ENCODE measurements at places on chromosomes 16 and 17. TPM values are rescaled to one million over a fixed set of nuclear protein-coding genes. Genes with fewer than 3 reads are reported as not detected.

CCL23 gene
- total RNA-seq, result not detected

COL1A1 gene
- total RNA-seq, result 1.7 TPM

KRT33B gene
- not detected for total RNA-seq

MT1M gene
- 1.0 TPM for total RNA-seq

SKAP1 gene
- 0.96 TPM for total RNA-seq

PRR35 gene
- total RNA-seq, result 0.13 TPM

NOS2 gene
- not detected for total RNA-seq

TMEM238L gene
- 1.1 TPM for total RNA-seq

C16orf74 gene
- 0.86 TPM for total RNA-seq

DNA sequence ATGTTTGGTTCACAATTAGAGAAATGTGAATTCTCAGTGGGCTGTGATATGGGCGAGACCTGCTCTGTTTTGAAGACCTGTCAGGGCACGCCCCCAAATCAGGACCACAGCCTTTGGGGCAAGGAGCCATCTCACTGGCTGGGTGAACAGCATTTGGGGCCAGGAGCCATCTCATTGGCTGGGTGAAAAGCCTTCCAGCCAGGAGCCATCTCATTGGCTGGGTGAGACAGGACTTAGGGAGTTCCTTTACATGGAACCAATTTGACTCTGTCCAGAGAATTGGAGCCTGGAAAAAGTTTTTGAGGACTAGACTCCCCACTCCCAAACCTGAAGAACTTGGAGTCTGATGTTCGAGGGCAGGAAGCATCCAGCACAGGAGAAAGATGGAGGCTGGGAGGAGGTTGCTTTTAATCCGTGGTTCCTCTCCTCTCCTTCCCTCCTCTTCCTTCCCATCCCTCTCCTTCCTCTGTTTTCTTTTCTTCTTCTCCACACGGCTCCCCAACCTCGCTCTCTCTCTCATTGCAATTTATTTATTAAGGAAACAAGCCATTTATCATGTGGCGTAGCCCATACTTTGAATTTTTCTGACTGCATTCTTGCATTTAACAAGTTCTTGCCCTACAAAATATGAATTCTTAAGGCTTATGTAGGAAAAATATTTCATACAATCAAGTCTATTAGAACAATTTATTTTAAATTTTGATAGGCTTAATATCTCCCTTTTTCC is 19.7 kb downstream of the FOXL1 start:
- ATAC-seq, result no peak

DNA sequence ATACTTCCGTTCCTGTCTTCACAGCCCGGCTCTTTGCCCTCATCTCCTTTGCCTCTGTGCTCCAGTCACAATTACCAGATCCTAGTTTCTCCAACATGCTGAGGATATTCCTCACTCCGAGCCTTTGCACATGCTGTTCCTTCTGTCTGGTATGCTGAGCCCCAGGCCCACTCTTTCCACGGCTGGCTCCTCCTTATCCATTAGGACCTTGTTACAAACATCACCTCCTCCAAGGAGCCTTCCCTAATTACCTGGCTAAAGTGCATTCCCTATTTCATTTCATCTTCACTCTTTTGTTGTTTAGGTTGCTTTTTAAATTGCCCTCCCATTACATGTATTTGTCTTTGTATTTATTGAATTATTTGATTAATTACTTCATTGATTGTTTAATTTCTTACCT is 14.9 kb upstream of the ADGRG1 start:
- ATAC-seq, result no peak

- peak; percentile 5 for ATAC-seq
Observed at GRCh38 chr17:55264278-55264644, 499 bp upstream of the HLF start.

GRCh38 chr17:74795327-74796020 is 19.3 kb upstream of the NAT9 start:
- ATAC-seq, result no peak

DNA sequence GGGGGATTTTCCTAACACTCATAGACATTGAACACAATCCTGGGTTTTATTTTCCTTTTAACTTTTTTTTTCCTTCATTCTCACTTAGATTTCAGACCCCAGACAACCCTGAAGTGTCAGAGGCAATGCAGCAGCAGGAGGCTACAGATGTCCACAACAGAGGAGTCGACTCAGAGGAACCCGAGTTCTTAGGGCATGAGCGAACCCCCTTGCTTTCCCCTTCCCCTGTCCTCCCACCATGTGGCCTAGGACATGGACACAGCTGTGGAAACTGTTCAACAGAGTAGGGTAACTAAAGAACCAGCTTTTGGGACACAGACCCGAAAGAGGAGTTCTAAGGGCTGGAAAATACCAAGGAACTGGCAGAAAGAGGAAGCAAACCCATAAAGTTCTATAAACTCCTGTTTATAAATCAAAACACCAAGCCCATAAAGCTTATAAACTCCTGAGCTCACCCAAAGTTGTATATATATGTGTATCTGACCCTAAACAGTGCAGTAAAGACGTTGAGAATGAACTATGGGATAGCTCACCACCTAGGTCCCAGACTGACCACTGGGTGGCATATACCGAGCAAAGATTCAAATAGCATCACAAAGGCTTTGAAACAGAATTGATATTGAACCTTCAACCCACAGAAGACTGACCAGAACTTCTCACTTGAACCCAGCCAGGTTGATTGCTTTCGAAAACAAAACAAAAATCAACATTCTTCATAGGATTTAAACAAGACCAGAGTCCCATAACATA is 33.9 kb downstream of the CMTM4 start:
- ATAC-seq, result peak; percentile 51

DNA sequence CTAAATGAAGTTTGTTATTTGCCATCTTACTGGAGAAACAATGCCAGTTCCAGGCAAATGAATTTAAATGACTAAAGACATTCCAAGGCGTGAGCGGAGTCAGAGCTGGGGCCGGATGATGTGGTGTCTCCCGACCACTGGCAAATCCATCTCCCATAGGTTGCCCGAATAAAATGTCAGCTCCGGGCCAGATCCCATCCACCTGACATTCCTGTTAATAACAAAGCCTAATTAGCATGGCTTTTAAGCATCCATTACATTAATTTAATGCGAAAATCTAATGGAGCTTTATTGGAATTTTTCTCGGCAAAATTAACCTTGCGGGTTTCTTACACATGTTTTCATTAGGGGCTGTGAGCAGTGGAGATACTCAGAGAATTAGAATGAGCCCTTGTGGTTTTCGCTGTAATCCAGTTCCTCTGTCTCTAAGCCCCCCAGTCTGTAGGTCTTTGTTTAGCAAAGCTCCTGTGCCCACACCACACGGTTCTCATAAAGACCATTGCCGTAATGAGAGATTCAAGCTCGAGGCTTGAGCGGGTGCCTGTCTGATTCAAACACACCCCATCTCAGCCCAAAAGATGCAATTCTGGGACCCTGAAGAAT is 123.3 kb downstream of the CCT6B start:
- ATAC-seq, result no peak

GRCh38 chr17:78885956-78886355 is 17.0 kb downstream of the CEP295NL start:
- ATAC-seq, result no peak

GRCh38 chr17:72826602-72827001 is 265.9 kb downstream of the SLC39A11 start:
- no peak for ATAC-seq

- no peak for ATAC-seq
Observed at GRCh38 chr17:40695874-40696472, 7.6 kb downstream of the KRT24 start.

DNA sequence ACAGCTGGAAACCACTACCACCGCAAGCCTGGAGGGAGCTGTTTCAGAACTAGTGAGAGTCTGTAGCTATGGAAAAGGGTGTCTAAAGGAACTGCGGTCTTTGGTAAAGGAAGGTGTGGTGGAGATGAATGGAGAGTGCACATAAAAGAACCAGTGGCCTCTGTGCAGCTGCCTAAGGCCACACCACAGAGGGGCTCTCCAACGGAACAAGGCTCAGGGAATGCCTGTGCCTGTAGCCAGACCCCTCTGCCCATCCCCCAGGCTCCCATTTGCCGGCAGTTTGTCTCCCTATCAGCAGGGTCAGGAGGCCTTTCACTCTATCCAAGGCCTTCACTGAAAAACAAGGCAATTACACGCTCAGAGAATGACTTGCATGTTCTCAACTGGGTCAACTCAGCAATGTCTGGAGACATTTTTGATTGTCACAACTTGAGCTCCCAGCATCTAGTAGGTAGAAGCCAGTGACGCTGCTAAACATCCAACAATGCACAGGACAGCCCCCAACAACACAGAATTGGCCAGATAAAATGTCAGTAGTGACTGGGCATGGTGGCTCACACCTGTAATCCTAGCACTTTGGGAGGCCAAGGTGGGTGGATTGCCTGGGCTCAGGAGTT is 3.3 kb upstream of the FDXR start:
- no peak for ATAC-seq

GRCh38 chr17:72426948-72427760 is 306.3 kb downstream of the SOX9 start:
- no peak for ATAC-seq

GRCh38 chr16:73166441-73166851 is 118.5 kb upstream of the ZFHX3 start:
- ATAC-seq, result no peak

GRCh38 chr17:44745301-44745700 is 13.5 kb upstream of the ADAM11 start:
- no peak for ATAC-seq

DNA sequence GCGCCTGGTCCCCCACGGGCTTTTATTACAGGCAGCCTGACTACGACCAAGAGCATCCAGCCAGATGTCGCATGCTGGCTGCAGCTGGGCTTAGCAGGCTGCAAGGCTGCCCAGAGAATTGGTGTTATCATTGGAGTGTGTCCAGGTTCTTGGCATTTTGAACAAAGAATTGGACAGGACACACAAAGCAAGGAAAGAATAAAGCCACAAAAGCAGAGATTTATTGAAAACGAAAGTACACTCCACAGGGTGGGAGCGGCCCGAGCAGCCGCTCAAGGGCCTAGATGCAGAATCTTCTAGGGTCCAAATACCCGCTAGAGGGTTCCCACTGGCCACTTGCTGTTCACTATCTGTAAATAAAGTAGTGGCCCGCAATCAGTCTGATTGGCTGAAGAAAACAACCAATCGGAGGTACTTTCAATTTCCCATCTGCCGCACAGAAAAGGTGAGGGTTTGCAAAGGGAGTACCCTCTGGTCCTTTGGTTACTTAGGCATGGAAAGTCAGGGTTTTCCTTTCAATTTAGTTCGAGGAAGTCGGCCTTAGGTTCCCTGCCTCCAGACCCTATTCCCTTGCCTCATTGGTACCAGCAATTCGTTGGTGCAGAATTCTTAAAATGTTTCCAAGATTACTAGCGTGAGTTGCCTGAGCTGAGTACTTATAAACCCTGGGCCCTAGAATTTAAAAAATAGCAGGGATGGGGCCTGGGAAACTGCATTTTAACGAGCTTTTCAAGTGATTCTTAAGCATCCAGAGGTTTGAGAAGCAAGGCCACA is 38.5 kb upstream of the CNEP1R1 start:
- no peak for ATAC-seq

GRCh38 chr16:21590287-21590686 is 9.1 kb upstream of the METTL9 start:
- ATAC-seq, result no peak

DNA sequence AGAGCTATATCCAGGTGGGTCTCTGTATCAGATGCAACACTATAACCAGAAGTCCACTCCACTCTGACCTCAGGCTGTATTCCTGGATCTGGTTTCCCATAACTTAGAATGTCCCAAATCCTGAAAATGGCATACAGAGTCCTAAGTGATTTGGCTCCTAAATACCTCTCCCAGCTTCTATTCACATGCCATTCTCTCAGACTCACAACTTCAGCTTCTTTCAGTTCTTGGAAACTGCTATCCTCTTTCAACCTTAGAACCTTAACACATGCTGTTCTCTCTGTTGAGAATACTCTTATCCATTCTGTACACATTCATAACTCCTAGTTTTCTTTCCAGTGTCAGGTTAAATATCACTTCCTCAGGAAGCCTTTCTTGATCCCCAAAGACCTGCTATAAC is 132.0 kb downstream of the BRIP1 start:
- no peak for ATAC-seq

GRCh38 chr16:54335230-54335629 is 48.6 kb upstream of the IRX3 start:
- ATAC-seq, result no peak

DNA sequence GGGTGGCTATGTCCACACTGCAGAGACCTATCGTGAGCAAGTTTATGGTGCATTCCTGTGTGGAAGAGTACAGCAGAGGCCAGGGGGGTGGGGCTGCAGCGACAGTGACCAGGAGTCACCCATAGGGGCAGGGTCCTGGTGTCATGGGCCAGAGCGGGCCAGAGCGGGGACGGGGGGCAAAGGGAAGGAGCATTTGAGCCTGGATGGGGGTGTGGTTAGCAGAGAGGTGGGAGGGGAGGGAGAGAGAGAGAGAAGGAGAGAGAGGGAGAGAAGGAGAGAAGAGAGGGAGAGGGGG is 17.8 kb downstream of the JPH3 start:
- no peak for ATAC-seq

DNA sequence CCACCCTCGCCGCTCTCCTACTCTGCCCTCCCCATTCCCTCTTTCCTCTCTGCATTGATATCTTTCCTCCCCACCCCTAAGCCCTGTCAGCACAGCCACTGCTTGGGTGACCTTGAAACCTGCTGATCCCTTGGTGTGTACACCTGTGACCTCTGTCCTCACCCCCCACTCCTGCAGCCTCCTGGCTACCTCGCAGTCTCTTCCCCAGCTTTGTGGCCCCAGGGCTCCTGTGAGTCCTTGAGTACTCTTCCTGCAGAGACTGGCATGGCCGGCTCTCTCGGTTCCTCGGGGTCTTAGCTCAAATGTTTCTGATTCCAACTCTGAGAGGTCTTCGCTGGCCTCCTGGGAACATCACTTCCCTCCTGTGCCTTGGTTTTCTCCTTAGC is 31.7 kb downstream of the ADCY7 start:
- no peak for ATAC-seq

GRCh38 chr17:61218438-61218837 is 181.2 kb upstream of the TBX2 start:
- no peak for ATAC-seq

DNA sequence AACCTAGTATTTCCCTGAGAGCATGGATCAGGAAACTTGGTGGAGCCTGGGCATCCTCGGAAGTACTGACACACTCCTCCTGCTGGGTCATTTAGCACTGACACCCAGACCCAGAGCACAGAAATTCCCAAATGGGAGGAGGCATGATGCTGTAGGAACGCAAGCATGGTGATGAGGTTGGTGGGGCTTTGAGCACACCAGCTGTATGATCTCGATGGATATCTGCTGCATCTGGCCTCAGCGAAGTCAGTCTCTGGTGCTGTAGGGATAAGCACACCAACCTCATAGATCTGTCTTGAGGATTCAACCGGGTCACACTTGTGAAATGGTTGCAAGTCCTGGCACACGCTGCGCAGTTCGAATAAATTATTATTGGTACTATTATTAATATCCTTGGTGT is 52.5 kb downstream of the SHISA6 start:
- no peak for ATAC-seq
